ENCODE measurements at places on chromosomes 7 and 10.

DNA sequence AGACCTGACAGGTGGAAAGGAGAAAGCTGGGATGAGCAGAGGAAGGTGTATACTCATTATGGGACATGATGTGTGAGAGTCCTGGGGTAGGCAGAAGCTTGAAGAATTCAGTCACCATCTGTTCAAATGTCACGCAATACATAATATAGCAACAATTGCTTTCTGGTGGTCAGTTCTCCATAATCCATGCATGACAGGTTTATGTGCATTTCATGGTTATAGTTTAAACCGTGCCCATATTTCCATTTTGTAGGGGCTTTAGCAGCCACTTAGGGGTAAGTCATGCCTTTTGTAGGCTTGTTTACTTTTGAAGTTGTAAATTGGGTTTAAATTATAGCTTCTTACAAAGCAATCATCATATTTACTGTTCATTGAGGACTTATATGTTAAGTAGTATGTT, 158.8 kb downstream of the NXPH1 start:
- ATAC-seq, result peak; percentile 55

DNA sequence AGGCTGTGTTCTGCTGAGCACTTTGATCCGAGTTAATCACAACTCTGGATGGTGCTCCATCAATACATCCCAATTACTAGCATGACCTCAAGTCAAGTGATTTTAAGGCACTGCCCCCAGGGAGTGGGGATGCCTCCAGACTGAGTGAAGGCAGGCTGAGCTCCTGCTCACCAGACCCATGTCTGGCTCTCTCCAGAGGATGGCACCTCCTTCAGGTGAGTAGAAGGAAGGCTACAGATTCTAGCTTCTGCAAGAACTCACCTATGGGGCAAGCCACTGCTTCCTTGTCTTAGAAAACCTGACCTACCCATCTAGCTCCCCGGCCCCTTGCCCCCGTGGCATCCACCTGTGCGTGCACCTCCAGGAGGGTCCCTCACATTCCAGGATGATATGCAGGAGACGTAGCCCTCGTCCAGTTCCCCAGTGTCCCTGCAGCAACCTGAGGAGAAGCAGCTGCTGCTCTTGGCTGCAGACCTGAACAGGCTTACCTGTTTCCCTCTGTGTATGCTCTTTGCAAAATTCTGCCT, 390.3 kb downstream of the GRID1 start:
- no peak for ATAC-seq

DNA sequence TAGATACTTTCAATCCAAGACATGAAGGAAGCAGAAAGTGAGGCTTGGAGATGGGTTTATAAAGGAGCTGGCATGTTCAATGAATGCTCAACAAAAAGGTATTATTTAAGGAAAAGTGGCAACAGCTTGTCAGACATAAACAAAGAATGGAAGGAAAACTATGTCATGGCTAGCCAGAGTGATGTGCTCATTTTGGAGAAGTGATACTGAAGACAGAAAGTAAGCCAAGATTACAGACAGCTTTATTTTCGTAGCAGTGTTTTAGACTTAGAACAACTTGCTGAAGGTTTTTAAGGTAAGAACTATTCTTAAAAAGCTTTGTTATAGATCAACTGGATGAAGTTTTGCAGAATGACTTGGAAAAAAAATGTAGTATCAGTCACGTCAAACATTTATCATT, 160.5 kb upstream of the FERD3L start:
- ATAC-seq, result no peak

- no peak for ATAC-seq
These were observed 48.6 kb downstream of the MCU start for GRCh38 chr10:72740528-72740927.

DNA sequence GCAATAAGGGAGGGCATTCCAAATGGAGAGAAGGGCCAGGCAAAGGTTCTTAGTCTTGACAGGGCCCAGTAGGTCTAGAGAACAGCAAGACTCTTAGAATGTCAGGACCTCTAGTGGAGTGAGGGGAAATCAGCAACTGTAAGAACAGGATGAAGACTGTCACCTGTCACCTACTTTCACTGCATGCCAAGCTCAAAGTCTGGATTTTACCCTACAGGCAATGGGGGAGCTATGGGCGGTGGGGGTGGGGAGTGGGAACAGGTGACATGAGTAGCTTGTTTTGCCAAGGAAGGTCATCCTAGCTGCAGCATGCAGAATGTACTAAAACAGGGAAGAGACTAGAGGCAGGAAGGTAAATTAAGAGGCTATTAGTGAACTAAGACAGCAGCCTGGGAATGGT, 18.3 kb downstream of the GOT1 start:
- ATAC-seq, result no peak

GRCh38 chr7:37826825-37827224, 21.6 kb upstream of the NME8 start:
- ATAC-seq, result no peak

GRCh38 chr7:107998150-107998549, 4.8 kb downstream of the LAMB1 start:
- no peak for ATAC-seq

GRCh38 chr10:131425752-131426533, 114.4 kb upstream of the TCERG1L start:
- no peak for ATAC-seq

DNA sequence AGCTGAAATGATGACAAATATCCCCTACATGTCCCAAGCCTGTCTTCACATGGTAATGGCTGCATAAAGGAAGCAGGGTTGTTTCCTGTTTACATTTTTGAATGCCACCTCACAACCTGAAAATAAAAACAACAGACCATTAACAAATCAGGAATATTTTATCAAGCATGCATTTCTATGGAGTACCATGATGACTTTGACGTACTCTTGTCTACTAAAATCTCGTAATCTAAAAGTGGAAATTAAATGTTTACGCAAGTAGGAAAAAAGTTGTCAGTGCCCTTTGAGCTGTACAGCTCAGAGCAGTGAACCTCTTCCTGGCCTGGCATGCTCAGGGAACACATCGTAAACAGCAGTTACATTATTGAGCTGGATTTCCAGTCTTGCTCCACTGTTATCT, 194.1 kb downstream of the INHBA start:
- no peak for ATAC-seq

DNA sequence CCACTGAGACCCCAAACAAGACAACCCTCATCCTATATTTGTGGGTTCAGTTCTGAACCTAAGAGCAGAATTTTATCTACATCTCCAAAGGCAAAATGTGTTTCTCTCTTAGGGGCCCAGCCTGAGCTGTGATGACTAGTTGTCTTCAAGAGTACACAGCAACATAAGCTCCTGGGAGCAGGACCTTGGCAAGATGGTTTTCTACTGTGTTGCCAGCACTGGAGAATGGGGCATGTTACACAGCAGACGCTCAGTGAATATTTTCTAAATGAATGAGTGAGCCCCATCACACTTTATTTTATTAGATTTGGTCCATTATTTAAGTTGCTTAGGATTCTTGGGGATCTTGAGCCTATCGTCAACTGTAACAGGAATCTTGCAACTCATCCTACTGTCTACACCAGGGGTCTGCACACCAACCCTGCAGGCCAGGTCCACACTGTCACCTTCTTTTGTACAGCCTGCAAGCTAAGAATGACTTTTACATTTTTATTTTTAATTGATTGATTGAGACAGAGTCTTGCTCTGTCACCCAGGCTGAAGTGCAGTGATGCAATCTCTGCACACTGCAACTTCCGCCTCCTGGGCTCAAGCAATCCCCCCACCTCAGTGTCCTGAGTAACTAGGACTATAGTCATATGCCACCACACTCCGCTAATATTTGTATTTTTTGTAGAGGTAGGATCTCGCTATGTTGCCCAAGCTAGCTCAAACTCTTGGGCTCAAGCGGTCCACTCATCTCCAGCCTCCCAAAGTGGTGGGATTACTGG, 347.1 kb downstream of the FGFR2 start:
- ATAC-seq, result peak; percentile 50

- no peak for ATAC-seq
These were observed 8.0 kb downstream of the DPYSL4 start for GRCh38 chr10:132194726-132195125.

DNA sequence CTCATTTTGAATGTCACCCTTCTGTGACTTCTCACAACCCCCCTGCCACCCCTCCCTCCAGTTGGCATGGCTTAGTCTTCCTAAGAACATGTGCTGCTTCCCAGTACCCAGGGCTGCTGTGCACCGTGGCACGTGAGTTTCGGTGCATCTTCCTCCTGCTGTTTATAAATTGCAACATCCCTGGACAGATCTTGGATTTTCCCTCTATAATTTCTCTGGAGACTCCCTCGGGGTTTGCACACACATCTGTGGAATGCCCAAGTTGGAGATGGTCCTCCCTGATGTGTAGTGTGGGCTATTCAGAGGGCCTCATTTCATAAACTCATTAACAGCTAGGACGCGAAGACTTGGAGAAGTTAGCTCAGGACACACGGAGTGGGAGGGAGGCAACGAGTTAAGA, 52.9 kb downstream of the IKZF1 start:
- ATAC-seq, result no peak

GRCh38 chr10:71801361-71801760, 28.0 kb upstream of the VSIR start:
- no peak for ATAC-seq

- no peak for ATAC-seq
These were observed 43.3 kb upstream of the ECHDC3 start for GRCh38 chr10:11698691-11699549.

DNA sequence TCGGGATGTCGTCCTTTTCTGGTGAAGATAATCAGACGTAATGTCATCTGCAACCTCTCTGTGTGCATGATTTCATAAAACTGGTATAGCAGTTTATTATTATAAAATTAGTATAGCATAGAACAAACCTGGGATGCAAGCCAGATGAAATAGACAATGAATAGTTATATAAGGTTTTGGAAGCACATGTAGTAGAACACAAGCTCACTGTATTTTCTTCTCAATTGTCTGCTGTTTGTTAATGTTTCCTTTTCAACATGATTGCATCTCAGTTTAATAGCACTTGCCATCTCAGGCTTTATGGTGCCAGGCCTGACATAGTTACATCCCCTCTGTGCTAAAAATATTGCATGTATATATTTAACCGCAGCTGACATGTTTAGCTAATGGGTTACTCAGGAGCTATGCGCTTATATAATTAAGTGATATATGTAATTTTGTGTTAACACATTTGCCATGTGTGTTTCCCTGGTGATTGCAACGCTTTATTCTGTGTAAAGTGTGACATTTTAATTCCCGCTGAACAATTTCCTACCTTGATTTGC, 132.7 kb downstream of the ARID5B start:
- ATAC-seq, result peak; percentile 62

DNA sequence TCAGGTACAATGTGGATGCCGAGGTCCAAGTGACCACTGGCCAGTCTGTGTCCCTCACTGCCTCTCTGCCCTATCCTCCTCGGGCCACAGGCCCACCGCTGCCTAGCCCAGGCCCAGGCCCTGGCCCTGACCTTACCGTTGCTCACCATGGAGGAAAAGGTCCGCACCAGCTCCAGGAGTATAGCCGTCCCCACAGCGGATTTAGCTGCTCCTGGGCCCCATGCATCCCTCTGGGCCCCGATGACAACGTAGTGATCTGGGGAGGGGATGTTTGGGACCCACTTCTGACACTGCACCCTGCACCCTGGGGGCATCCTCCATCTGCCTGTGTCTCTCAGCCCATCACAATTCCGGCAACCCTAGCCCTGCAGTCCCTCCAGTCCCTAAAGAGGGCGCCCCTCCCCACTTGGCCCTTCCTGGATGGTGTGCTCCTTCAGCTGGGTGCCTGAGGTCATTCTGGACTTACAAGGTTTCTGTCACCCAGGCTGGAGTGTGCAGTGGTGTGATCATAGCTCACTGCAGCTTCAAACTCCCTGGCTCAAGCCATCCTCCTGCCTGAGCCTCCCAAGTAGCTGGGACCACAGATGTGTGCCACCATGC, 12.1 kb downstream of the TFR2 start:
- ATAC-seq, result no peak

- no peak for ATAC-seq
These were observed 157.1 kb upstream of the CHST15 start for GRCh38 chr10:124250506-124250905.

GRCh38 chr10:15860692-15861201, 440 bp upstream of the MINDY3 start:
- peak; percentile 3 for ATAC-seq

DNA sequence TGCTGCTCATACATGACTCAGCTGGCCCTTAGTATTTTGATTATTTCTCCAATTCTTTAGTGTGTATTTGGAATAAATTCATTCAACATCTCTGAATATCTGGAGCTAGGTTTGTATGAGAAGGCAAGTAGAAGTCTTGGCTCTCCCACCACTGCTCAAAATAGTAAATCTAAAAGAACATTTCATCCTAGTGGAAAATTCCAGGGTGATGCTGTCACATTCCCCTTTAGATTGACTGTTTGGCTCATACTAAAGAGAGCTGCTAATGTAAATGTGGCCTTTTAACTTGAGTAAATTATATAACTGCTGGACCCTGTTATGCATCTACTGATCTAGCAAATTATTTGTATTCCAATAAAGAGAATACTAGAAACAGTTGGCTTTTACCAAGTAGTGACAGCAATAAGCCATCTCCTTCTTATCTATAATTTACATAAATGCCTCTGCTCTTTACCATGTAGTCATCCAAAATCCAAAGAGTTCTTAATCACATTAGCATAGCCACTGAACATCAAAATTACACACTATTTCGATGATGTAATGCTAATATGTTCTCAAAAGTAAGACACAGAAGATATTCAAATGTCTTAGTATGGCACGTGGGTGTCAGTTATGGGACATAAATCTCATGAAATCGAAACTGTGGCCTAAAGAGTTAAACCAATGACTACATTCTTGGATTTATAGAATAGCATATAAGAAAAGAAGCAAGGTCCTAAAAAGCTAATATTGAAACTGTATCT, 86.9 kb upstream of the KCND2 start:
- no peak for ATAC-seq

DNA sequence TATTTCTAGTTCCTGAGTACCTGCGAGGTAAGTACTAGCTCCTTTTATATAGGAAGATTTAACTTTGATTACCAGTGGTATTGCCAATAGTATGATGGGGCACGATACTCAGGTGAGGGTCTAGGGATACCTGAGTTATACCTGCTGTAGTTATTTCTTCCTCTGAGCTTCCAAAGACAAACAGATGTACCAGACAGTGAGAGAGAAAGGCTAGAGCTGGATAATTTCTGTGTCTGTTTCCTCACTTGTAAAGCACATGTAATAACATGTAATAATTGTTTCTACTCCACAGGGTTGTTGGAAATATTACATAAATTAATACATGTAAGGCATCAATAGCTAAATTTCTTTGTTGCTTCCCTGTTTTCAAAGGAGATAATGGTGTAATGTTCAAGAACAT, 53.7 kb downstream of the CPED1 start:
- no peak for ATAC-seq

DNA sequence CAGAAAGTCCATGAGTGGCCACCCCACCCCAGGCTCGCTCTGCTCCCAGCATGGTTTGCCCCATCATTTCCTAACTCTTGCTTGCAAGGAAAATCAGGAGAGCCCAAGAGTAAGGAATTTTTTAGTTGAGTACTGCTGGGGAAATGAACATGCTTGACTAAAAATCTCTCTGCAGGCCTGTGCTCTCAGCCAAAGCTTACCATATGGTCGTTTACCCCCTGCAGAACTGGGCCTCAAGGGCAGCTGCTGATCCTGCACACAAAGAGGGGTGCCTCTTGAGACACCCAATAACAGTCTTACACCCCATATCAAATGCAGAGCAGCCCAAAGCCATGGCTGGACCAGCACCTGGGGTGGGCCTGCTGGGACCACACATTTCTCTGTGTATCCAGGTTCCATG, 183.2 kb downstream of the CXCL12 start:
- no peak for ATAC-seq

Measured in motor neuron (in vitro differentiated cells).